ENCODE measurements at places on chromosomes 5 and 9.
A peak's percentile ranks its signal among the peaks of the same experiment; 100 is the strongest.

GRCh38 chr5:165569551-165569950, 2064.1 kb downstream of the MAT2B start:
- DNase-seq, result no peak

DNA sequence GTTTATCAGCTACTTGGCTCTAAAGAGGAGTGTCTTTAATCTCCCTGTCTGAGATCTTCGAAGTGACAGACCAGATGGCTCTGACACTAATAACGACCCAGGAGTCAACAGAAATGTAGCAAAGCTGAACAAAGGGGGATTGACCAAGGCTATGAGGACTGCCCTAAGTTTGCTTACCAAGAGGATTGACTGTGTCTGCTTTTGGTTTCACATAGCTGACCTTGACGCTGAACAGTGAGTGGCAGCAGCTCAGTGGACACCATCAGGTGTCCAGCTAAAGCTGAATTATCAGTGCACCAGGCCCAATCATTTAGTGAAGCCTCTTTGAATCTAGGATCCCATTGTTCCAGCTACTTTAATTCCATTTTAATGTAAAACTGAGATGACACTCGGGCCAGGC, 262.6 kb downstream of the COX7C start:
- no peak for DNase-seq

DNA sequence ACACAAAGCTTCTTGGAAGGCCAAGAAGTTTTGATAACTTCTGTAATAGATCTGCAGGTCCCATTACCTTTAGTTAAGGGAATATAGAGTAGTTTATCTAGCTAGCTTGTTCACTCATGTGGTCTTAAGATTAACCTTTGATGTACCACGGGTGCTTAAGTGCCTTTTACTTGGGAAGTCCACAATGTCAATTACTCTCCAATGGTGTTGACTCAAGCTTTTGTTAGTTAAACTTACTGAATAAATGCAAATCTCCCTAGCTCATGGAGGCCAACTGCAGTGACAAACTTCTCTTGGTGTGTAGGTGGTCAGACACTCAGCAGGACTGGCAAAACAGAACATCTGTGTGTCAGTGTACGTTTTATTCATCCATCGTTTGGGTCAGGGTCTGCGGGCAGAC, 501.5 kb downstream of the ELAVL2 start:
- no peak for DNase-seq

DNA sequence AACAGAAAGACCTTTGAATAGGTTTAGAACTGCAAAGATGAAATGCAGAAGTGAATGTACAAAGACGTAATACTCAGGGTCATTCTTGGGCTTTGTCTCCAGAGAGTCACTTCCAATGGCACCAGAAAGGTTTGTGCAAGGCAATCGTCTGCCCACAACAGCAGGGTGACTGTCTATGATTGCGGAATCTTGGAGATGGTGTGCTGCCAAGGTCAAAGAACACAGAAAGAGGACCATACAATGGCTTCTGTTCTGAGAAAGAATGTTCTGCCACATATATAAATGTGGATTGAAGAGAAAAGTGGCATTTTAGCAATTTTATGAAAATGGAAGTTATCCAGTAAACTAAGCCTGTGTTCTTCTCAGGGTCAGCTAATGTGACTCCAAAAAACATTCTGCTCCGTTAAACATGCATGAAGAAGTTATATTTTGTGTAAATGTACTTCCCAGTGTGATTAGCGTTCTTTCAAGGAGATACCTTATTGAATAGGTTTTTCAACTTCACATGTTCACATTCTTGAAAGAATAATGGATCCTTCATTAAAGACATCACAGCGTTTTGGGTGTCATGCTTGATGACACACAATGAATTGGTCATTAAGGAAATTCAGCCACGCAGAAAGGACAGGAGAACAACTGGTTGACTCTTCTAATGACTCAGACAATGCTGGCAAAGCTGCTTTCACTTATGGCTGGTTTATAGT, 73.4 kb upstream of the CDH6 start:
- no peak for DNase-seq

GRCh38 chr5:142674531-142675469, 11.1 kb downstream of the FGF1 start:
- DNase-seq, result no peak

DNA sequence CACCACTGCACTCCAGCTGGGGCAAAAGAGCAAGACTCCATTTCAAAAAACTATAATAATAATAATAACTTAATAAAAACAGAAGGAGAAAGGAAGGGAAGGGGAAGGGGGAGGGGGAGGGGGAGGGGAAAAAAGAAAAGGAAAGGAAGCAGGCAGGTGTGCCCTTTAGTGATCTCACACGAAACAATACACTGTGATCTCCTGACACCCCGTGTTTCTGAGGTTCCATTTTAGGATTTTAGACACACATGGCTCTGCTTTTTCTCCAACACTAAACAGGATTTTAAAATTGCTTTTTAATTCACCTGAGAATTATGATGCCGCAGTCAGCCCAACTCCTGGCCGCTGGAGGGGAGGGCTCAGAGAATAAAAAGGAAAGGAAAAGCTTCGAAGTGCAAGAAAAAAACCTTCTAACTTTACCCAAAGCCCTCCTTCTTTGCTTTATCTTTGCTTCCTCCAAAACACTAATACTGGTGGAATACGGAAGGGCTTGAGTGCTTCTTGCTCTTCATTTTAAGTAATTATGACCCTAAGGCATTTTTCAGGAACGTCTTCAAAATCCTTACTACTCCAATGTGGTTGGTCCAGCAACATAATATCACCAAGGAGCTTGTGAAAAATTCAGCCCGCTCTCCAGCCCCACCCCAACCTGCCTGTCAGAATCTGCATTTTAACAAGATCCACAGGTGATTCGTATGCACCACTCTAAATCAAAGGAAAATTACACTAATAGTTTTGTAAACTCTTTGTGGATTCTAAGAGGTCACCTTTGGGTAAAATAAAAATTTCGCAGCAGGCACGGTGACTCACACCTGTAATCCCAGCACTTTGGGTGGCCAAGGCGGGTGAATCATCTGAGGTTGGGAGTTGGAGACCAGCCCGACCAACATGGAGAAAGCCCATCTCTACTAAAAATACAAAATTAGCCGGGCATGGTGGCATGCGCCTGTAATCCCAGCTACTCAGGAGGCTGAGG, 66.0 kb downstream of the MYO10 start:
- DNase-seq, result no peak

DNA sequence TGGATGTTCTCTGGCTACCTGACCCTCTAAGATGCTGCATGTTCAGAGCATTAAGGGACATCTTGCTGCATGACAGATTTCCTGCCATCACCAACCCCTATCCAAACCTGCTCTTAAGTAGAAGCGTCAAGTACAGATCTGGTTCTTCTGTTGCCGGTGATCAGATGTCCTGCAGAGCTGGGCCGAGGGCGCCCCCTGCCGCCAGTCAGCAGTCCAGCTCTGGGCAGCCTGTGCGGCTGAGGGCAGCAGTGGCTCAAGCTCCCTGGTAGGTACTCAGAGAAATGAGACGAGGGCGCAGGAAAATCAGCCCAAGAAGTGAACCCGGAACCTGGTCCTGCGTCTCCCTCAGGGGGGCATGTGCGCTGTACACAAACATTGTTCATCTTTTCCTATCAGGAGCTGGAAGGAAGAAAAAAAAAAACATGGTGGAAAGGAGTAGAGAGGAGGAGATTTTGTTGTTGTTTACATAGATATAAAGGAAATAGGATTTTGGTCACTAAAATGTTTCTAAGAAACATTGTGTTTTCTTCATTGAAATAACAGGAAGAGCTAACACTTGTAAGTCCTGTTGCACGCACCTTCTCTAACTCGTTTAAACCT, 95.8 kb downstream of the CFAP90 start:
- peak; percentile 47 for DNase-seq

DNA sequence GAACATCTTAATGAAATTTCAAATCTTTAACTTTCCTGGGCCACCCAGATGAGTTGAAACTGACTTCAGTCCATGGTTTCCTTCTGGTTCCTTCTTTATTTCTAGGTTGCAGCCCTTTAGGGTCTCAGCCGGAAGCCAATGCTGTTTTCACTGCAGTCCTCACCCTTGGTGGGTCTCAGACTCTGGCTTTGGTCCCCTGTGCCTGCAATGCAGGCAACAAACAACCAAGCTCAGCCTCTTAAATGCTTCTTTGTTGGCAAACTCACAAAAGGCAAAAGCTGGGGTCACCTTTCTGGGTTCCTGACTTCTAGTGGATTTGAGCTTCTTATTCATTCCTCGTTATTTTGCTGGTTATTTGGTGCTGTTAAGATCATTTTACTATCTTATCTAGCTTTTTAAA, 19.3 kb upstream of the APC start:
- DNase-seq, result no peak

GRCh38 chr5:83026516-83026915, 50.7 kb downstream of the TMEM167A start:
- DNase-seq, result no peak

DNA sequence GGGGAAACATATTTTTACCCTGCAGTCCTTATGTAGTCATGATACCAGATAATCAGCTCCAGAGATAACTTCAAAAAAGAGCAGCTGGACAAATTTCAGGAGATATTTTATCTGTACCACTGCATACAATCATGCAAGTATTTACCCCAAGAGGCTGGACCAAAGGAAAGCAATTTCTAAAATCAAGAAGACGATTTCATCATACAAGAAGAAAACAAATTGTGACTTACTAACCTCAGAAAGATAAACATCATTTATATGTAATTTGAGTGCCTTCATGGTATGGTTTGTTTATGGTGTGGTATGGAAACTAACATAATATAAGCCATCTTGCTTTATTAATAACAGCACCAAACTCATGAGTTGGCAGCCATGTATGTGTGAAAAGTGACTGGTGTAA, 603.6 kb downstream of the PSAT1 start:
- no peak for DNase-seq

GRCh38 chr9:81132318-81132717, 557.0 kb downstream of the TLE1 start:
- DNase-seq, result no peak

GRCh38 chr9:113416149-113416721, 5.7 kb downstream of the C9orf43 start:
- no peak for DNase-seq

GRCh38 chr9:68629042-68629441, 76.0 kb upstream of the PIP5K1B start:
- no peak for DNase-seq

DNA sequence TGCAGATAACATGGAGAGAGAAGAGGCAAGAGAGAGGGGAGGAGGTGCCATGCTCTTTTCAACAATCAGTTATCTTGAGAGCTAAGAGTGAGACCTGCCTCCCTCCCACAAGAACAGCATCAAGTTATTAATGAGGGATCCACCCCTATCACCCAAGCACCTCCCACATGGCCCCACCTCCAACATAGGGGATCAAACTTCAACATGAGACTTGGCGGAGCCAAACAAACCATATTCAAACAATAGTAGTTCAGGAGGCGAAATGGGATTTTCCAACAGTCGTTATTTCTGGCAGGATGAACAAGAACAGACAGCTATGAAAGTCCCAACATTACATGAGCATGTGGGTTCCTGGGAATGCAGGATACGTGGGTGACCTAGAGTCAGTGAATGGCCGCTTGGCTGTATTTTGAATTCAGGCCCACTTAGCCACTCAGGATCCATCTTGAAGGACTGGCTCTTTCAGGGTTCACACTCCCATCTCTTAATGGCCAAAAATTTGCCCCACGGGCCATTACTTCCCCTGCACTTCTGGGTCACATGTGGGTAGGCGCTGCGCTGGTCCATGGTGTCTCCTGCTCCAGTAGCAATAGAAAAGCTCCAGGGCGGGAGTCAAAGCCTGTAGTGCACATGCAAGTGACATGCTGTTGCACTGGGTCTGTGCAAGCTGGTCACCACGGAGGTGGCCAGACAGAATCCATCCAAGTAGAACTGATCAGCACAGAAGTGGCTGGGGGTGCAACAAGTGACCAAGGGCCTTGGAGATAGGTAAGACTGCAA, 7.1 kb upstream of the FAF2 start:
- no peak for DNase-seq

DNA sequence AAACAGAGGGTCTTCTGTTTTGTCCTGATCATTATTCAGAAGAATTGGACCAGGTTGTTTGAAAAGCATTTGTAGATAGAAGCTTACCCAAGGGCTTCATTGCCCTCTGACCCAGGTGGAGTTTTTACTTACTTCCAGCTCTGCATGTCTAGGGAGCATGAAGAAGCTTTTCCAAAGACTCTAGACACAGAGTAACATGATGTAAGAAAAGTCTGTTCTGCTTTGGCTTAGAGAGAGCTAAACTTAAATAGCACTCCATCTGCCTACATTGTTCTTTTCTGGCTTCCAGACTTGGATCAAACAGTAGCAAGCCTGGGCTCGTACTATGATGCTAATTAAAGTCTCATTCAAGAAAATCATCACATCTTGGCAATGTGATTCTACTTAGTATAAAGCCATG, 112.1 kb downstream of the SNCAIP start:
- DNase-seq, result no peak

GRCh38 chr9:28808042-28808441, 1234.8 kb upstream of the C9orf72 start:
- DNase-seq, result no peak

DNA sequence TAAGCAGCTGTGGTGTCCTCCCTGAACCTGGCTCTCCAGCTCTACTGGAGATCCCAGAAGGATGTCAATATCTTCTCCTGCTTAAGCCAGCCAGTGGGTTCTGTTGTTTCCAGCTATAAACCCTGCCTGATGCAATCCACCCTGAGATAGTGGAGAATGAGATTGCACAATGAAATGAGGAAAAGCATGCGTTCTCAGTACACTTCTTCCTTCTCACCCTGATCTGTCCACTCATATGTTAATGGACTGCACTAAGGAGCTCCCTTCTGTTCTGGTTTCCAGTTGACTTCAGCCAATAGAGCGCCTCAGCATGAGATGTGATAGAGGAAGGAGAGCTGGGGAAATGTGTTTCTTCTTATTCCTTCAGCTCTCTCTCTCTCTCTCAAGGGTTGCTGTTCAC, 40.0 kb upstream of the CDH6 start:
- DNase-seq, result no peak

DNA sequence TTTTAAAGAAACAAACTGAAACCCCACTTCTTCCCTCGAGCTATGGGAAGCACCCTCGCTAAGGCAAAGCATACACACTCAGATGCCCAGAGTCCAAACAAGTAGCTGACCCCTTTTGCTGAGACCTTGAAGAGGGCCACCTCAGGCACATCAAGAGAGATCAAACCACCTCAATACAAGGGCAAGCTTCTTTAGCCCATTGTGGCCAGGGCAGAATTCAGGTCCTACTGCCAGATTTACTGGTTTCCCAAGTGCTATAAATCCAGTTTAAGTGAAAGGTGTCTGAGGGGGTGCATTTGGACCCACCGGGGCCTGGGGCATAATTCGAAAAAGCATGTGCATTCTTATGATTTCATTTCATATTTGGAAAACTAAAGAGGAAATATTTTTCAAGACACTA, 40.4 kb downstream of the NEURL1B start:
- DNase-seq, result no peak

- DNase-seq, result no peak
Observed at GRCh38 chr9:133037775-133038515, 7.1 kb downstream of the GTF3C5 start.

- no peak for DNase-seq
Observed at GRCh38 chr5:171623551-171624097, 162.0 kb upstream of the SMIM23 start.

GRCh38 chr9:135705376-135705775, 3.4 kb downstream of the KCNT1 start:
- peak; percentile 12 for DNase-seq

Measured in NCI-H2029 treated with DMSO at 0.1 percent for 48 hours (cell line).